ENCODE measurements at places on chromosomes 12 and 14.

GRCh38 chr12:116336542-116337065, 59.1 kb upstream of the MED13L start:
- DNase-seq, result no peak

DNA sequence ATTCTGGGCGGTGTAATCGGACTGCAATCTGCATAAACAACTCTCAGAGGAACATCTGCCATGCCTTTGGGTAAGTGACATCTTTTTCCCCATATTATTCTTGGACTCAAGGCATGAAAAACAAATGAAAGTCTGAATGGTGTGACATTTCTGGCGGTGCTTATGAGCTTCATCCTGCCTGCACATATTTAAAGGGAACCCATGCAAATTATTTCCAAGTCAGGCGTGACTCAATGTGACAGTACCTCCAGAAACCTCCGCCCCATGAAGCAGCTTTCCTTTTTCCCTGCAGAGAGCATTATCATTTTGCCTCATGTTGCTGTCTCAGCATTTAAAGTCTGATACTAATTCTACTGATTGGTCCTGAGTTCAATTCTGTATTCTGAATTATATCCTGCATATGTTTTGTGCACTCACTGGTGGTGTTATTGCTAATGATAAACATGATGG, 585.4 kb downstream of the SNAPC1 start:
- no peak for DNase-seq

- no peak for DNase-seq
Observed at GRCh38 chr12:2284321-2284813, 231.6 kb downstream of the CACNA1C start.

GRCh38 chr12:48175613-48176416, 7.6 kb upstream of the CCDC184 start:
- DNase-seq, result no peak

DNA sequence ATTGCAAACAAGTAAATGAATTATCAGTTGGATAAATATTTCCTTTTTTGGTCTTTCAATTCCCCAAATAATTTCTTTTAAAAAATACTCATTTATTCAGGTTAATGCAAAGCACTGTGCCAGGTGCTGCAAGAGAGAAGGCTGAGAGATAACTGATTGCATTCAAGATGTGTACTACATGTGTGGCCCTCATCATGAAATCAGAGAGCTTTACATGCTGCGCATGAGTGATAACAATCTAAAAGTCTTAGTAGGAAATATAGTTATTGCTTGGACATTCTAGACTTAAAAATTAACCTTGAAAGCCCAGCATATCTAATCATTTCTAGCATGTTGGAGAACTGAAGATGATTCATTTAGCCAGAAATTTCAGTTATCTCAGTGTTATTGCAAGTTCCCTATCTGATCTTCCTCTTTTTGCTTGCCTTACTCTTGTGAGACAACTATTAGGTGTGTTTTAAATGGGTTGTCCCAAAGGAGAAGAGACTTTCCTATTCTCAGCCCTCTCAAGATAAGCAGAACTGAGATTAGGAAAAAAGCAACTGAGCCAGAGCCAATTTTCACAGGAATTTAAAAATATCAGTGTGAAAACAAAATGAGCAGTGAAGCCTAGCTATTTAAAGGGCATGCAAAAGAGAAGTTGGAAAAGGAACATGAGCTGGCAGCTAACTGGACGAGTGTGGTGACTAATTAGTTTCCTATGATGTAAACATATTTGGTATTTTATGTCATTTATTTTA, 60.9 kb downstream of the PLEKHA5 start:
- DNase-seq, result no peak

Measured in stimulated activated CD4-positive, alpha-beta T cell treated with anti-CD3 and anti-CD28 coated beads, Interleukin-4, amount 100 ng/mL, for 4 hours (primary cell).